IMR-90 (cell line): ENCODE measurements at places on chromosomes 7 and 10.

- H3K27ac ChIP-seq: no peak overlapping the region
- H3K4me1 ChIP-seq: peaks cover 3% of the 10 kb centered on the region
- H3K27me3 ChIP-seq: no peaks in the 10 kb centered on the region
- no peaks in the 10 kb centered on the region for H3K36me3 ChIP-seq
- no peak overlapping the region for H3K4me3 ChIP-seq
Observed at GRCh38 chr10:76301211-76301610, 869.8 kb downstream of the LRMDA start.

- no peaks in the 10 kb centered on the region; the same call in 1 of the 2 replicates for H3K4me1 ChIP-seq
- H3K27me3 ChIP-seq: no peaks in the 10 kb centered on the region
- H3K4me3 ChIP-seq: no peak overlapping the region
- no peak for DNase-seq
Observed at GRCh38 chr7:129902788-129903422, 49.9 kb downstream of the UBE2H start.

GRCh38 chr10:114308531-114309363, 69.7 kb downstream of the VWA2 start:
- DNase-seq: peak; percentile 40
- no peaks in the 10 kb centered on the region for H3K36me3 ChIP-seq
- H3K27ac ChIP-seq: no peak overlapping the region
- H3K4me3 ChIP-seq: no peak overlapping the region
- peaks cover 13% of the 10 kb centered on the region for H3K4me1 ChIP-seq
- peaks cover 13% of the 10 kb centered on the region; the same call in 1 of the 2 replicates for H3K27me3 ChIP-seq

DNA sequence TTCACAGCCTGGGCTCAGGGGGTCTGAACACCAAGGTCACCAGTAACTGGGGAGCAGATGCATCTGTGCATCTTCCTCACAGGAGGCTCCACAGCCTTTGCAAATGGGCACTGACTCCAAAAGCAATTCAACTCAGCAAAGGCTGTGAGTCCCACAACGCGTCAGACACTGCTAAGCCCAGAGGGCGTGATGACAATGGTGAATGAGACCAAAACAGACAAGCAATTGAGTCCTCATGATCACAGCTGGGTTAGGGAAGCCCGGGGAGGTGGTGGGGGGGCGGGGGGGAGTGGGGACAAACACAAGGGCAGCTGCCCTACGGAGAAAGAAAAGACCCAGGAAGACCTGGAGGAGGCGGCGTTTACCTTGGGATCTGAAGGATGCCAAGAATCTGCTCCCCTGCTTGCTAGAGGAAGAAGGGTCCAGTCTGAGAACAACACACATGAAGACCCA, 61.6 kb upstream of the RNF32 start:
- no peak for DNase-seq
- H3K4me3 ChIP-seq: no peak overlapping the region
- no peaks in the 10 kb centered on the region for H3K4me1 ChIP-seq
- H3K36me3 ChIP-seq: no peaks in the 10 kb centered on the region

GRCh38 chr10:84822931-84823630, 494.7 kb downstream of the CCSER2 start:
- no peaks in the 10 kb centered on the region for H3K27me3 ChIP-seq
- H3K27ac ChIP-seq: no peak overlapping the region
- H3K36me3 ChIP-seq: no peaks in the 10 kb centered on the region
- no peak for DNase-seq
